Hindlimb muscle (tissue), 1 donor: ENCODE measurements at places on chromosomes 2 and 18.

GRCh38 chr2:43171789-43172188 lies 54.6 kb downstream of the ZFP36L2 start:
- DNase-seq: no peak

DNA sequence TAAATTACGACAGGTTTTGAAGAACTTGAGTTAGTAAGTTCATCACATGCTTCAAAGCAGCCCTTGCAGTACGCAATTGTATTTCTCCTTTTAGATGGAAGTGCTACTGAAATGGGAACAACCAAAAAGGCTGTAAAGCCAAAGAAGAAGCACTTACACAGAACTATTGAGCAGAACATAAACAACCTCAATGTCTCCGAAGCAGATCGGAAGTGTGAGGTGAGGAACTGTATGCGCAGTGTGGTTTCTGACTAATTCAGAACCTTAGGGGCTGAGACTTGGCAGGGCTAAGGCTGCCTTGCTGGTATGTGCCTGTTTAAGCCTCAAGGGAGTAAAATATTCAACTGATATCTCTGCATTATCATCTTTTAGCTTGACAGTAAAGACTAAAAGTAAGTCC lies 8.4 kb downstream of the NCAPH start:
- DNase-seq: no peak

DNA sequence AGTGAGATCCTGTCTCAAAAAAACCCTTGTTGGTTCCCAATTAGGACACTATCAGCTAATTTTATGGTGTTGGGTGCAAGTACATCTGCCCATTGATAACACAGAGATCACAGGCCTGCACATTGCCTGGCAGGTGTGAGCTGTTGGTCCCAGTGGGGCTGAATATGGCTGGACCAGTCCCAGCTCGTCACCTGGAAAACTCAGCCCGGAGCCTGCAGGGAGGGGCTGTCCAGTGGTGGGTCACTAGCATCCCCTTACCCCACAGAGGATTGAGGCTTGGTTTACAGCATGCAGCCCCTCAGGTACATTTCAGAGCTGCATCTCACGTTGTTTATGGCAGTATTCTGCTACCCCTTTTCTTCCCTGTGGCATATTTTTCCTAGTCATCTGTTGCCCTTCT lies 40.8 kb upstream of the CHMP1B start:
- no peak for DNase-seq

DNA sequence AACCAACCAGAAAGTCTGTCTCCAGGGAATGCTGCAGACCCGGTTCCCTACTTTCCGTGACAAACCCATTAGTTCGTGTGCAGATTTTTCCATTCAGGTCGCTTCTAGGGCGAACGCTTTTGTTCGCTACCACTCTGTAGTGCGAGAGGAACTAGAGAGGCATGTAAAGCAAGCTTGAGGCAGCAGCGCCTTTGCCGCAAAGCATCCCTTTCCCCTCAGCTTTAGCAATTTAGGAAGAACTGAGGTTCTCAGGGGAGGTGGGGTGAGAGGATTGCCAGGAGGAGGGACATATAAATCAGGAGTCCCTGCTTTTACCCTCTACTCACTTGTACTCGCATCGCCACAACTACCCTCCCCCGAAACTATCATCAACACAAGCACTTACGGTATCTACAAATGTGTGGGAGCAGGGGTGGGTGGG lies 748 bp upstream of the ZNF804A start:
- DNase-seq: peak; percentile 19

DNA sequence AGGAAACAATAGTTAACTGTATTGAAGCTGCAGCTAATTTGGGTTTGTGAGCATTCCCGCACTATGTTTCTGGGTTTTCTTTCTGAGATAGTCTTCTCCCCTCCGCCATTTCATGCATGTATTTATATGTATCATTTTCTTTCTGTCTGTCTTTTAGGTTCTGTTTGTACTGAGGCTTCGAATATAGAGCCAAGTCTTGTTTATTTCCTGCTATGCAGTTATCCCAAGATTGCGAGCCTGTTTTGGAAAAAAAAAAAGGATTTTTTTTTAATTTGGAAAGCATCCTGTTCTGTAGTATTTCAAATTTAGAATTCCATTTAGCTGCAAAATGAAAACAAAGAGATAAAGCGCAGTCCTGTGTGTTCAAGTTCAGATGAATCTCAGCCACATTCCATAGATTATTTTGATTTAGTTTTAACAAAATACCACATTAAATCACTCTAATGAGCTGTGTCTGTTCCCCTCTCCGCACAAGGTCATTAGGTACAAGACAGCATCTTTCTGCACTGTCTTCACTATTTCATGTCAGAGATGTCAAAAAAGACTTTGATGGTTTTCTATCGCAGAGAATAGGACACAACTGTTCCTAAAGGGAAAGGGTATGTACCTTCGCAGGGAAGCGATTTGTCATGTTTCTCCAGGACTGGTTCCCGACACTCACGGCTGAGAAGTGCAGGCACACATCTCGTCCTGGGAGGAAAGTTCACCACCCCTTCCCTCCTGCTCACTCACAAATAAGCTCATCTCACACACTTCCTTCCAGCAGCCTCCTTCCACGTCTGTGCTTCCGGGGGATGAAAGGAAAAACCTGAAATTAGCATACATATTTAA lies 443.4 kb downstream of the ZNF516 start:
- no peak for DNase-seq
